Esophagus squamous epithelium (tissue), 5 donors: ENCODE measurements at places on chromosomes 1 and 21.

DNA sequence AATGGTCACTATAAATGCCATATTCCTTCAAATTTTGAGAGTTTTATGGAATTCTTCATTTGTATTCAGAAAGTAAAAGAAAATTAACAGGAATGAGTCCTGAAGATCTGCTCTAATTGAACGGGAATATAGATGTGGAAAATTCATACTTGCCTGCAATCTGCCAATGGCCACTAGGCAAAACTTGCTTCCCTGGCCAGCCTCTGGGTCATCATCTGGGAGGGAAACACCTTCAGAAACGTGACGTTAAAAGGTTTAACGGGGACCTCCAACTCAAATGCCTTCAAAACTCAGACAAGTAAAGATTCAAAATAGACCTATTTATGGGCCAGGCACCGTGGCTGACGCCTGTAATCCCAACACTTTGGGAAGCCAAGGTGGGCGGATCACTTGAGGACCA is 21.7 kb upstream of the CTSK start:
- DNase-seq, result no peak

GRCh38 chr21:38032082-38032801 is 116.0 kb upstream of the KCNJ6 start:
- no peak for DNase-seq

- DNase-seq, result no peak
Measured at GRCh38 chr1:26417111-26417759, 6.6 kb downstream of the LIN28A start.

GRCh38 chr1:2468041-2468472 is 8.0 kb upstream of the PLCH2 start:
- no peak for DNase-seq

DNA sequence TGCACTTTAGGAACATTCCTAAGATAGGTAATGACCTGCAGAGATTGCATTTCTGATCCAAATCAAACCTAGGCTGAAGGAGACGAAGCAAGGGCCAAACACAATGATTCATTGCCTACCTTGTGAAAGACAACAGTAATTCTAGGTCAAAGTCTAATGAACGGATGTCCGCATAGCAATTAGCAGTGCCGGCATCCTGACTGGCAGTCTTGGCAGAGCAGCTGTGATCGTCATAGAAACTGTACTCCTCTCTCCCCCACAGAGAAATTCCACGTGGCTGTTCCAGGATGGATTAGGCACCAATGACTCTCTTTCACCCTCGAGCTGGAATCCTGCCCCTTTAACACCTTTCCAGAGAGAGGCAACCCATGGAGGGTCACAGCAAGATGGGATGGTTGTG is 28.9 kb upstream of the VAV3 start:
- no peak for DNase-seq

- no peak for DNase-seq
Measured at GRCh38 chr1:43913666-43914360, 19.8 kb upstream of the ARTN start.

DNA sequence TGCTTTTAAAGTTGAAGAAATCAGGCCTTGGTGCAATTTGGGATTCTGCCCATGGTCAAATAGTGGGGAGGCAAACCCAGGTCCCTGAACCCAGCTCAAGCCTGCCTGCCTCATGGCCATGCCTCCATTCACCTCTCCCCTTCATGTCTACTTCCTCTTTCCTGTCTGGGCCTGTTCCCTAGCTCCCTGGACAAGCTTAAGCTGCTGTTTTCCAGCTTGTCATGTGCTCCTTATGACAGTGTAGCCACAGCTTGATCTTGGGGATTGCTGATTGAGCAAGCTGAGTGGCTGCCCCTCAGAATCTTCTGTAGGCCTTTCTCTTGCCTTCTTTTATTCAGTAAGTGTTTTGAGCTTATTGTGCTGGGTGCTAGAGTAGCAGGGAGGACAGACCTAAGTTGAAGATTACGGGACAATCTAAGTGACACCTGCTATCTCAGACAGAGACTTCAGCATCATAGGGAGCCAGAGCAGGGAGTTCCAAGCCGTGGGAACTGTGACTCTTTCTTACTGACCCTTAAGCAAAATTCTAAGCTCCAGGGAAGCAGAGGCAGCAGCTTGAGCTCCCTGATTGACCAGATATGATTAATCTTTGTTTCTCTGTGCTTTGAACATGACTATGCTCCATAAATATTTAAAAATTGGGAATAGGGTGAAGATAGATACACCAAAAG is 520 bp upstream of the MR1 start:
- DNase-seq, result no peak

DNA sequence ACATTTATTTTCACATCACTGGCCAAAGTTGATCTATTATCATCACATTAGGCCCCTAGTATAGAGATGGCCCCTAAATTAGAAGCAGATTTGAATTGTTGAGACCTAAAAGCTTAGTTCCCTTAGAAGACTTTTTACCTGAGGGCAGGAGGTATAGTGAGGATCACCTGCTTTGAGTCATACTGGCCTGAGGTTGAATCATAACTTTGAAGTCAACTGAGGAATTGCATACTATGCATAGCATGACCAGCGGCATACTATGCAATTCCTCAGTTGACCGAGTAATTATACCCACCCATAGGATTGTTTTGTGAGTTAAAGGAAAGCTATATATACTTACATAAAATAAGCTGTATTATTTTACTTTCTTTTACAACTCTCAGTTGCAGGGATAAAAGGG is 50.3 kb upstream of the DPH5 start:
- DNase-seq, result no peak

- no peak for DNase-seq
Measured at GRCh38 chr1:155176544-155177071, 3.0 kb downstream of the TRIM46 start.

DNA sequence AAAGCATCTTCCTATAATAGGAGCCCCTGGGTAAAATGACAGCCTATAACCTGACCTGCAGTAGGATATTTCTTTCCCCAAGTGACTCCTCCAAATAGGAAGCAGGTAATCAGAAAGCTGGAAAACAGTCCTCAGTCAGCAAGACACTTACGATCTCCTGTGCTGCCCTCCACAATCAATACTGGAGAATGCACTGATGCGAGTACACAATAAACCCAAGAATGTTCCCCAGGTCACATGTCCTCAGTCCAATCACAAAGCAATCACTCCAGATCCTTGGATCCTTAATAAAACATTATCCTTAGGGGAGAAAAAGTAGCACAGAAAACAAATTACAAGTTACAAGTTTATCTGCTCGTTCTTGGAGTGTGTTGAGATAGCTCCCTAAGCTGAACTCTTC is 233.1 kb downstream of the SLC45A1 start:
- DNase-seq, result no peak

- peak; percentile 32 for DNase-seq
Measured at GRCh38 chr1:226001963-226002666, 3.0 kb upstream of the SDE2 start.

- DNase-seq, result no peak
Measured at GRCh38 chr1:68442822-68443556, 6.8 kb downstream of the RPE65 start.

DNA sequence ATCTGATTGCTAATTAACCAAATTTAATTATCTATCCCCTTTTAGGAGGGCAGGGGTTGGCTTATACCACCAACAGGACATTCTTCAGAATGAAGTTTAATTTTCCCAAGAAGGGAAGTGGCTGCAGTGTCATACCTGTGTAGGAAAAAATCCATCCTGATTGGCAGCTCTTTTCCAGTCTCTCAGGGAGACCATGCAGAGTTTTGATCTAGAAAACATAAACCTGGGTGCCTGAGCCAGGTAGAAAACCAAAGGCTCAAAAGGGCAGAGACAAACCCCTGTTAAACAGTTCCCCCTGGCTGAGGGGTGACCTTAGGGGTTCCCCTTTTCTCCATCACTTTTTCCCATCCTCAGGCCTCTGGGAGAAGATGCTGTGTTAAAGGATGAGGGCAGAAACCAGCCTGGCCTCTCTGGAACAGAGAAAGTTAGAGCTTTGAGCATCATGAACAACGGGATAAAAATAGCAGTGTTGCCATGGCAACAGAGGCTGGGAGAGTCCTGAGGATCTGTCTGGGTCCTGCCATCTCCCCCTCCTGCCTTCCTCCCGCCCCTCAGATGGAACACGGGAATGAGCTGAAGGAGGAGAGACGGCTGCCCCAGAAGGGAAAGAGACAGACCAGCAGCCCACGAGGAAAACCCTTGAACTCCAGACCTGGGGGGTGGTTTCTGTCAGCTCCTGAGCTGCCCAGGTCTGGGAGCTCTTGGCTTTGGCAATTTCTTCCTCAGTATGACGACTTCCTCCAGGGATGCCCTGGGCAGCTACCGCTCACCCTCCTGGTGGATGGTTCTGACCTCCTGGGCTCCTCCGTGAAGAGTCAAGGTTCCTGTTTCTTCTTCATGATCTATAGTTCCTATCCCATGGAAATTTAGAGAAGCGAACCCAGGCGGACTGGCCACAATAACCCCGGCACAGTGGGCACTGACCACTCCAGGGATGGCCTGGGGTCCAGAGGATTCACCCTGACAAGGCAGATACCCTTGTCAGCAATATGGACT is 14.0 kb upstream of the LEMD1 start:
- no peak for DNase-seq

GRCh38 chr1:46451948-46452930 is 37.4 kb upstream of the DMBX1 start:
- no peak for DNase-seq

DNA sequence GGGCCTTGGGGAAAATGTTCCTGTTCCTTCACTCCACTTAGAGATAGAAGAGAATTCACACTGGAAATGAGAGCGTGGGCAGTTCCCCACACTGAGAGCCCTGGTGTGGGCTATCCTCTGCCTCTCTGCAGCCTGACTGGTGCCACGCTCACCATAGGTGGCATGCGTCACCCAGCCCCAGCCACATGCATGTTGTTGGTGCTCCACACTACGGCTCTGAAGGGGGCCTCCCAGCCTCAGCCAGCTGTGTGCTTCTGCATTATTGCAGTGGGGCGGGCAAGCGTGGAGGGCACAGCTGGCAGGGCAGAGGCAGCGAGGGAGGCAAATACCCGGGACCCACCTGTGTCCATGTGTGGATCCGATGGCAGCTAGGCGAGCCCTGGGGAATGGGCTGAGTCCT is 14.7 kb upstream of the RASSF5 start:
- DNase-seq, result no peak

GRCh38 chr1:221778535-221779142 is 36.8 kb upstream of the DUSP10 start:
- no peak for DNase-seq

DNA sequence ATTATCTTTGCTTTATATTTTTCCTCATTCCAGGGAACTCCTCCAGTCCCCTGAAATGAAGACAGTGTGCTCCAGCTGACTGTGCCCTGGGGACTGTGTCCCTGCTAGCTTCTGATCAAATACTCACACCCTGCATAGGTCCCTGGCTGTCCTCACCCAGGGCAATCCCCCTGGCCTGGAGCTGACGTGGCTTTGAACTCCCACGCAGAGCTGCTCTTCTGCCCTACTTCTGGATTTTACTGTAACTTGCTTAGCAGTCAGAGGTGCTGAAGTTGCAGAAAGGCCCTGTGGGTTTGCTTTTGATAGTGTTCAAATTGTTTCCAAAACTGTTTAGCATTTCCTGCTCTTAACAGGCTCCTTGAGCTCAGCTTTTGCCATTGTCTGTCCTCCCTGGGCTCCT is 186.5 kb downstream of the FASLG start:
- no peak for DNase-seq

- DNase-seq, result no peak
Measured at GRCh38 chr1:45205910-45206721, at the start of gene ZSWIM5. ZSWIM5 (minus strand) TSS chr1:45206605; CDS start chr1:45206350, 255 bp downstream.

- DNase-seq, result no peak
Measured at GRCh38 chr1:112995890-112996289, 39.9 kb upstream of the SLC16A1 start.

GRCh38 chr1:31361607-31362006 is 11.3 kb downstream of the FABP3 start:
- DNase-seq, result no peak

DNA sequence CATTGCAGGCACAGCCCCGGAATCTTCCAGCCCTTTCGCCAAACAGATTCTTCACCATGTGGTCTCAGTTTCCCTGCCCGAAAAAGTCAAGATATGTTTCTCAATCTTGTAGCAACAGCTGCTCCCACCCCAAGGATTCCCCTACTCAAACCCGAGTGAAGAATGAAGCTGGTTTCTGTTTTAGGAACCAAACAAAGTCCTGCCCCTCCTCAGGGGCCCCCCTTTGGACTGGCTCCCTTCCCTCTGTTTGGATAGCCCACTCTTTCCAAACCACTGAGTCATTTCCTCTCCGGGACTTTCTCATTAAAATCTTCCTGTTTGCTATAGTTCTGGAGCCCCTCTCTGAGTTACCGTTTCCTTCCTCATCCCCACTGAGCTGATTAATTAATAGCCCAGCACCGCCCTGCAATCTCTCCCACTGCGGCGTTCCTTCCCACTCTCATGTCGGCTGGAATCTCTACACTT is 100.9 kb downstream of the TSEN15 start:
- no peak for DNase-seq
